LNCaP clone FGC (cell line): ENCODE measurements at places on chromosomes 12 and 14.

GRCh38 chr14:54857830-54858269 is 44.8 kb downstream of the GCH1 start:
- no peak for DNase-seq

DNA sequence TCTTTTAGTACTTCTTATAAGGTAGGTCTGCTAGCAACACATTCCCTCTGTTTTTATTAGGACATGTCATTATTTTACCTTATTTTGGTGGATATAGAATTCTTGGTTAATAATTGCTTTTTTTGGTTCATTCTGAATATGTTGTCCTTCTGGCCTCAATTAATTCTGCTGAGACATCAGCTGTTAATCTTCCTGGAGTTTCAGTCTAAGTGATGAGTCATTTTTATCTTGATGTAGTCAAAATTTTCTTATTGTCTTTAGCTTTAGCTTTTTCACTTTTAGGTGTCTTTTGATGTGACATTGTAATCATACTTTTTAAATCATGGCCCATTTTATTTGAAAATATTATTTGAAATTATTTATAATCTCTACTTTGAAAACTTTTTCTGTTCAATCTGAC is 104.9 kb upstream of the PMCH start:
- DNase-seq = no peak

DNA sequence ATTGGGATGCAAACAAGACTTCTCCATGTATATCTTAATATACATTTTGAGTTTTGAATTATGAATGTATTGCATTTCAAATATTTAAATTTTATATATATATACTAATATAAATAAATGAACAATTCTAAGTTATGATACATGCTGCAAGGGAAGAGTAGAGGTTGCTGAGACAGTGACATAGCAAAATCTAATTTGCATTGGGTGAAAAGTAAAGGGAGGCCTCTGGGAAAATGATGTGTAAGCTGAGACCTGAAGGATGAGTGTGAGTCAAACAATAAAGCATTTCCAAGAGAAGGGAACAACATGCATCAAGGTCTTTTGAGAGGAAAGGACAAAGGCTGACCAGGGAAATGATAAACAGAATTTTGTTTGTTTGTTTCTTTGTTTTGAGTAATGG is 62.9 kb upstream of the PTPRQ start:
- DNase-seq = no peak

- no peak for DNase-seq
Measured at GRCh38 chr12:123363740-123364531, 711 bp downstream of the SBNO1 start.

DNA sequence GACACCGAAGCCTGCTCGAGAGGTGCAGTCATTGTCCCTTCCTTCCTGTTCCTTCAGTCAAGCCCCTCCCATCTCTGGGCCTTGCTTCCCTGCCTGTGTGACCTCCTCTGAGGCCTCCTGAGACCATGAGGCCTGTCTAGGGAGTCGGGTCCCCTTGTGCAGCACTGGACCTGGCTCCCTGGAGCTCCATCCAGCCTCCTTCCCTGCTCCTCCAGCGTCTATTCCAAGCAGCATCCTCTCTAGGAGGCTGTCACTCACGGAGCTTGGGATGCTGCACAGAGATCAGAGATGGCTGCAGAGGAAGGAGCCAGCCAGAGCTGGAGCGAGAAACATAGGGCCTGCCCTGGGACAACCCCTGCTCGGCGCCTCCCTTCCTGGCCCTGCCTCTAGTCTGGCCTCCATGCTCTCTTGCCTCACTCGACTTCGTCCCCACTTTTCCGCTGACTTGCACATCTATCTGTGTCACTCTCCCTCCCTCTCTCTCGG is 142.7 kb downstream of the BCL11B start:
- no peak for DNase-seq

GRCh38 chr14:69483765-69484443 is 624 bp upstream of the PLEKHD1 start:
- DNase-seq = peak; percentile 26

DNA sequence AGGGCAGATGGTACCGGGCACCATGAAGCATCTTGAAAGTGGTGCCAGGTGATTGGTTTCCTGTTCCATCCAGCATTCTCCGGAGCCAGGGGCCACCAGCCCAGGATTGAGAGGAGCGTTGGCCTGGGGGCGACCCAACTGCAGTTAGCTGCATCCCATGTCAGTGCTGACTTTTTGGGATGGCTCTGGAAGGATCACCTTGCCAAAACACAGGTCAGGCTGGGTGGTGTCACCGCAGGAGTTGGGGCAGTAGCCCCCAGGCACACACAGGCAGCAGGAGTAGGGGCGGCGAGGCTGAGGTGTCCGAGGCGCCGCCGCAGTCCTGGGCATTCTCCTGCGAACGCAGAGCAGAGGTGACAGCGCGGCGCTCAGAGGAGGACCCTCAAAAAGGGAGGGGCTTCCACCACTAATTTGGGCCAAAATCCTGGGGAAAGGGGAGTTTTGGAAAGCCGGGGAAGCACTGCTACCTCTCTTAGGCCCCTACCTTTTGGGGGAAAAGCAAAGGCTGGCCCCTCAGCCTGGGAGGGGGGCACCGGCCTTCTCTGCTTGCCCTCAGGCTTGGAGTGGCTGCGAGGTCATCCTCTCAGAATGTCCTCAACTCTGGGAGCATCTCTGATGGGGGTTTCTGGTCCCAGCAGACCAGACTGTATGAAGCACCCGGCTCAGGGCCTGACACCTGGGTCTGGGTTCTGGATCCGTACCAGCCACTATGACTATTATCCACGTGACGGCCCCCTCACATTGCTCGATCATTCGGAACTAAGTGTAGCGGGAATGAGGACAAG is 26.7 kb upstream of the LRTM2 start:
- DNase-seq = no peak

DNA sequence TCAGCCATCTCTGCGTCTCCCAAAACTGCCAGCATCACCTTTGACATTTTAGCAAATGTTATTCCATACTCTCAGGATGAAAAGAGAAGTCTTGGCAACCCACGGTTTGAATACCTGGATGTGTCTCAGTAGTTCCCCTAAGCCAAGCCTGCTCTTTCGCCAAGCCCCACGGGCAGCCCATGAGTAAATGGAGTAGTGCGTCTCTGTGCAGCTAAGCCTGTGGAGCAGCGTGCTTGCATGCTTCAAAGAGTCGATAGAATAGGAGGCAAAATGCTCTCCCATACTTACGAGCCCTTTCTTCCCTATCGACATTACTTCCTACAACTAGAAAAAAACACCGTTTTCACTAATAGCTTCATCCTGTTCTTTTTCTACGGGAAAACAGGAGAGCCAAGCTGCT is 634.5 kb upstream of the TMEM132C start:
- DNase-seq = no peak

- no peak for DNase-seq
Measured at GRCh38 chr14:37569729-37570128, 25.3 kb downstream of the FOXA1 start.

DNA sequence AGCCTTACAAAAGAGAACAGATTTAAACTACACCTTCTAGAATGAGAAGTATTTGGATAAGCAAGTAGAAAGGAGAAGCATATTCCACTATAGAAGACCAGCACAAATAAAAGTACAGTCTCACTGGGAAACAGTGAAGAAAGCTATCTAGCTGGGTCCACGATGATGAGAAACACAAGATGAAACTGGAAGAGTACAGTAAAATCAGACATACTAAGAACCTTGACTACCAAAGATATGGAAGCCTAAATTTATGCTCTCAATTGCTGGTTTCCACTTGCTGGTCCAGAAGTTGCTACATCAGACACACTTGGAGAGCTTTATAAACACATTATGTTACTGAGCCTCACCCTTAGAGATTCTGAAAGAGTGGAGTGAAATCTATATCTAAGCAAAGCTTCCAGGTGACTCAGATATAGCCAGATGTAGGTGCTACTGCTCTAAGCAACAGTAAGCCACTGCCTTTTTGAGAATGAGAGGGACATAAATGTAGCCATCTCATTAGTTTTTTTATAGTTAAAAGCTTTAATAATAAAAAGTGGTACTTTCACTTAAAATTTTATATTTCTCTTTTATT is 96.3 kb upstream of the BBS10 start:
- DNase-seq = no peak

DNA sequence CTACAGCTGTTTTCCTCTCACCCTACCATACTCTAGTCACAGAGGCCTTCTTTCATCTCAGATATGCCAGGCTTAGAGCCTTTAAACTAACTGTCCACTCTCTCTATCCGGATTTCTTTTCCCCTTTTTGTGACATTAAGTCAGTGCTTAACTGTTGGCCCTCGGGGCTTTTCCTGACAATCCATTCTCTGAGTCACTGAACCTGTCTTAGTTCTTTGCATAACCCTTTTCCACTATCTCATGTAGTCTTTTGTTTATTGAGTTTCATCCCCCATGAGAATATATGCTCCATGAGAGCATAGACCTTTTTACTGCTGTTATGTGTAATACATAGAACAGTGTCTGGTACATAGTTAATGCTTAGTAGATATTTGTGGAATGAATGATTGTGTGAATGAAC is 68.7 kb downstream of the PLEKHA5 start:
- DNase-seq = no peak

GRCh38 chr12:26723379-26724308 is 109.3 kb downstream of the ITPR2 start:
- peak; percentile 86 for DNase-seq

DNA sequence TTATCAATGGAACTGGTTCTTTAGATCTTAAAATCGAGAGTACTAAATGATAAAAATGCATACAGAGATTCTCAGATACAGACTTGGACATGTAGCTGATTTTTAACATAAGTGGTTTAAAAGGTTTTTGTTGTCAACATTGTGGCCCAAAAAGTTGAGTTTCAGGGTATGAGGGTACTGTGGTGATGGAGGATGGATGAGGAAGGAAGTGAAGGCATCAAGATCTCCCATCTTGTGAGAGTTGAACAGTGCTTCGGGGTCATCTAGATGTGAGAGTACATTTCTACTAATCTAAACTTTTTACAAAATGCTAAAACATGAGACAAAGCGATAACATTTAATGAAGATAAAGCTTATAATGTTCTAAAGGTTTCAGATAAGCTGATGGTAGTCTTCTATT is 452.6 kb downstream of the PCNX1 start:
- DNase-seq = no peak

DNA sequence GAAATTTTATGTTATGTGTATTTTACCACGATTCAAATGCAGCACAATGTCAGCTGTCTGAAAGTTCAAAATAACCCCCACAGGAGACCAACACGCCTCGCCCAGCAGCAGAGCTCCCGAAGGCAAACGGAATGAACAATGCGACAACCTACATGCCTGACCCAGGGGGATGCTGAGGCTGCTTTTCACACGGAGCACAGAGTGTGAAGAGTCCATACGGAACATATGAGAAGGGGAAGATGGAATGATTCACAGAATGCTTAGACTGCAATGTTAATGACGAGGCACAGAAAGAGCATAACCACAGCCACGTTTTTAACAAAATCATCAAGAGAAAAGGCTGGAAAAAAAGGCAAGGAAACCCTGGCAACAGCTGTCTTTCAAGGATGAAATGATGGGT is 22.6 kb downstream of the ZFYVE21 start:
- no peak for DNase-seq

DNA sequence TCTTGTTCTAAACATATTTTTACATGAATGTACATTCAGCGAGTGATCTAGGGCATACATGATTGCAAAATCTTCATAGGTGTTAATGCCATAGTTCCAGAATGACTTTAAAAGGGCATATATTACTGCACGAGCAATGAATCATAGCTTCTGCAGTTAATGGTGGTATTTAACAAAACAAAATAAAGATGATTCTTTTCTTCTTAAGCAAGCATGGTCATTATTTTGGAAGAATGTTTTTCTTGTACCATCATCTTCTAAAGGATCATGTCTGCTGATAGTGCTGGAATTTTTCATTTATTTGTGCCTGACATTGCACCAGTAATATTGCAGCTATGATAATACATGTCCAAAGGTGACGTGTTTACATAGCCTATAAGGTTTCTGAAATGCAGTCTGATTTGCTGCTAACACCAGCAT is 388.6 kb downstream of the CCDC91 start:
- no peak for DNase-seq

DNA sequence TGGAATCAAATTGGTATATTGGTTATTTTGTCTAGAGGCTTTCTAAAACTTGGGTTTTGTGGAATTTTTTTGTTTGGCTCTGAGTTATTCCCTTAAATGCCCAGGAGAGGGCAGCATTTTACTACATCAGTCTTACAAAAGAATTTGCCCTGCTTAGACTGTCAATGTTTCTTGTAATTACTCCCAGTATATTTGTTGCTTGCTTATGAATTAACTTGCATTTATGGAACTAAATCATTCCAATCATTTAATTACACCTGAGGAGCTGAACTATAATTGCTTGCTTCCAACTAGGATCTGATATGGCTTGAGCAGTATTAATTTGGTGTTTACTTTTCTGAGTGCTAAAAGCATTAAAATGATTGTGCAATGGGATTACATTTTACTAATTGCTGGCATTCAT is 48.7 kb downstream of the MIPOL1 start:
- peak; percentile 70 for DNase-seq

DNA sequence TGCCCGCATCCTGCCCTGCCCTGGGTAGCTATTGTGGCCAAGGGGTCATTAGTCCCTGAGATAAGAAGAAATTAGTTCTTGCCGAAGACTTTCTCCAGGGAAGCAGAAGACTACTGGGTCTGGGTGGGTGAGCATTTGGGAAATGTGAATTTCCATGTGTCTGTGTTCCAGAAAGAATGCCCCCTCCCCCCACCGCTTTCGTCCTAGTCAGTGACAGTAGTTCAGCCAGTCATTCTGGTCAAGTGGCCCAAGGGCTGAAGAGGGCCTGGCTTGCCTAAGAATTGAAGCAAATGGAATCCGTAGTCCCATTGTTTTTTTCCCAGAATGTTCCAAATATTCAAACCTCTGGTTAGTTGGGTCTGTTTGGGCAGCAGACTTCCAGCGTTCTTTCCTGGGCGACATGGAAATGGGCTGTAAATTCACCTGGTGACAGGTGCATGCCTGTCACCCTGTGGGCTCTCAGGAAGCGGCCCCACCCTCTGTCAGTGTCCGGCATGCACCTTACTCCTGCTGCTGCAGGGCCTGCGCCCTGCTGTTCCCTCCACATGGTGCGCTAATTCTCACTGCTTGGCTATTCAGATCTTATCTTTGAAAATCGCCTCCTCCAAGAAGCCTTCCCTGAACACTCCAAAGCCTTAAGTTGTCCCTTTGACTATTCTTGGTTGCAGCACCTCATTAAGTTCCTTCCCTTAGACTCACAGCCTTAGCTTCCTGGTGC is 1.4 kb upstream of the RFLNA start:
- DNase-seq = no peak

GRCh38 chr12:16331998-16332397 is 15.4 kb upstream of the MGST1 start:
- DNase-seq = peak; percentile 88

GRCh38 chr14:61351477-61351876 is 30.1 kb downstream of the PRKCH start:
- no peak for DNase-seq

GRCh38 chr12:27824126-27824842 is 44.2 kb upstream of the MANSC4 start:
- DNase-seq = no peak

GRCh38 chr12:97716356-97716755 is 253.8 kb downstream of the RMST start:
- DNase-seq = peak; percentile 1
